Activated CD4-positive, CD25-positive, alpha-beta regulatory T cell treated with anti-CD3 and anti-CD28 coated beads, Interleukin-2, amount 50 U/mL, for 24 hours (primary cell): ENCODE measurements at places on chromosomes 5 and 9.
A peak's percentile ranks its signal among the peaks of the same experiment; 100 is the strongest.

DNA sequence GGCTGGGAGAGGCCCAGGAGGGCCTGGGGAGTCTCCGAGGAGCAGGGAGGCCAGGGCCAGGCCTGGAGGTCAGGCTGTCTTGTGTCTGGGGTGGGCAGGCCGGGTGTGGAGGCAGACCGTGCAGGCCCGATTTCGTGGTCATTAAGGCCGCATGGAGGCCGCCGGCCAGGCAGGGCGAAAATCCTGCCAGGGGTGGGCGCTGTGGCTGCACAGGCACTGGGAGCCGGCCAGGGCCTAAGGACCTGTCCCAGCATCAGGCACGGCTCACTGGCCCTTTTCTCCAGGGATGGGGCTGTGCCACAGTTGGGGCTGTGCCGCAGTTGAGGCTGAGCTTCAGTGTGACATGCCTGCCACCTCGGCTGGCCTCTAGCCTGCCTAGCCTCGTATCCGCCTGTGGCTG lies 35.9 kb downstream of the ASS1 start:
- ATAC-seq, result no peak

- ATAC-seq, result no peak
These were observed 209.1 kb upstream of the ADCY2 start for GRCh38 chr5:7186818-7187217.

DNA sequence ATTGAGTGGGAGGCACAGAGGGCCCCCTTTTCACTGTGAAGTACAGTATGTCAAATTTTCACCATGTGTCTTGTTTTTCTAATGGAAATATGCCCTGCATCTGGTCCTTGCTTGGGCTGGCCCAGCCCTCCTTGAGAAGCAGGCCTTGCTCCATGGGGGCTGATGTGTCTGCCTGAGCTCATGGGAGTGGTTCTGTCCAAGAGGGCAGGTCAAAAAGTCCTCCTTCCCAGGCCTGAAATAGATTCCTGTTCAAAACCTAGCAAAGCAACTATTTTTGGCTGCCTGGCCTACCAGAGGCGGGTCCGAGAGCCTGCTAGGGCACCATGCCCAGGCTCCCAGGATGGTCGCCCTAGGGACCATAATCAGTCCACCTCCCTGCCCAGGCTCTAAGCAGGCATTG lies 40.5 kb upstream of the NEURL1B start:
- no peak for ATAC-seq

DNA sequence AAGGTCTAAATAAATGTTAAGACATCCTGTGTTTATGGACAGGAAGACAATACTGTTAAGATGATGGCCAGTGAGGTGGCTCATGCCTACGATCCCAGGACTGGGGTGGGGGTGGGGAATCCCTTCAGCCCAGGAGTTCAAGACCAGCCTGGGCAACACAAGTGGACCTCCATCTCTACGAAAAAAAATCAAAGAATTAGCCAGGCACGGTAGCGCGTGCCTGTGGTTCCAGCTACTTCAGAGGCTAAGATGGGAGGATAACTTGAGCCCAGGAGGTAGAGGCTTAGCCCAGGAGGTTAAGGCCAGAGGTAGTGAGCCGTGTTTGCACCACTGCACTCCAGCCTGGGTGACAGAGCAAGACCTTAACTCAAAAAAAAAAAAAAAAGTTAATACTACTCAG lies 5.3 kb downstream of the ROR2 start:
- ATAC-seq, result no peak

DNA sequence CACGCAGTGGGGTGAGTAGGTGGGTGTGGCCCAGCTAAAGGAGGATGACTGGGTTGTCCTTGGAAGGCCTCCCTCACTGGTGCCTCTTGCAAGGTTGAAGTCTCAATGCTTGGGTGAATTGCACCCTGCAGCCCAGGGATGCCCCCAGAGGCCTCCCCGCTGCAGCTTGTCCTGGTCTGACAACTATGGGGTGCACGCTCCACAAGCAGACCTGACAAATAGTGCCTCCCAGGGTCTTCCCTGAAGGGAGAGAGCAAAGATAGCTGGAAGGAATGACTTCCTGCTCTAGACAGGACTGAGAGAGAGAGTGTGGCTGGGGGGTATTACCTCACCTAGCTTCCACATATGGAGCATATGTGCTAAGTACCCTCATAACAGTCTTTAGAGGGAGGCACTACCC lies 1.7 kb downstream of the PSD2 start:
- ATAC-seq, result no peak

DNA sequence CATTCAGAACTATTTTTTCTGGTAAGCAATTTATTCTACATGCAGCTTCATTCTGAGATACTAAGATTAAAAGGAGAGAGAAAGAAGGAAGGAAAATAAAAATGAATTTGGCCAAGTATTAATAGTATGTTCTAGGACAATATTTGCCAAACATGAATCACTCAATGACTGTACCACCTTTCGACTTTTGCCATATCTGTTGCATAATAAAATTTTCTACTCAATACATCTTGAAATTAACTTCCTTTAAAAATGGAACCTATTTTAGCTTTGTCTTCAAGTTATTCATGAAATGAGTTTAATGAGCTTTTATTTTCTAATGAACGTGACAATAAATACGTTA lies 111.8 kb downstream of the MARCHF3 start:
- ATAC-seq, result no peak

GRCh38 chr5:87850843-87851242 lies 417.8 kb downstream of the TMEM161B start:
- ATAC-seq, result no peak

DNA sequence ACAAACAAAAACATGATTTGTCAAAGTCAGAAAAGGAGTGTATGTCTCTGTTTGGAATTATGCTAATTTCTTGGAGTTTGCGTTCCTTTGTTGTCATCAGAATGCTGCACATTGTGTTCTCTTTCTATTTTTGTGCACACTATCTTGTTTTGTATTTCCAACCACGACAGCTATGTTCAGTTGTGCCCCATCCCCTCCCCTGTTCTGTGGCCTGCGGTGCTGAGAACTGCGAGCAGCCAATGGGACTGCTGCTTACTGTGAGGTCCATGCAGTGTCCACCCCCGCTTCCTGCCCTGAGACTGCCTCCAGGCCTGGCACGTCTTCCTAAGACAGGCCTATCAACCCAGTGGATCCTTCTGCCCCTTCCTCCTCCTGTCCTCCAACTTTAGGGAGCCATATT lies 76.8 kb downstream of the PALM2AKAP2 start:
- ATAC-seq, result no peak

GRCh38 chr5:176743136-176743861 lies 67.1 kb upstream of the UNC5A start:
- no peak for ATAC-seq

- peak; percentile 69 for ATAC-seq
These were observed at the start of gene UAP1L1 for GRCh38 chr9:137077010-137077747. TSS of gene UAP1L1 (plus strand) at chr9:137077517. CDS start at chr9:137077533, 16 bp downstream.

DNA sequence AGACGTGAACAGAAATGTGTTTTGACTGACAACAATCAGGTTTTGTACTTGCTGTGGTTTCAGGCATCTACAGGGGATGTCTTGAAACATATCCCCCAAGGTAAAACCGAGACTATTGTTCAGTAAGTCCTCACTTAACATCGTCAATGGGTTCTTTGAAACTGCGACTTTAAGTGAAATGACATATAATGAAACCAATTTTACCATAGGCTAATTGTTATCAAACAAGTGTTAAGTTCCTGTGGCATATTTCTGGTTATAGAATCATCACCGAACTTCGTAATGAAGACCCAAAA lies 16.4 kb upstream of the OMD start:
- peak; percentile 71 for ATAC-seq

GRCh38 chr9:130990306-130990977 lies 18.5 kb upstream of the LAMC3 start:
- ATAC-seq, result no peak

GRCh38 chr5:82749461-82749820 lies 327.8 kb downstream of the TMEM167A start:
- no peak for ATAC-seq

GRCh38 chr9:27565696-27566095 lies 7.6 kb downstream of the C9orf72 start:
- no peak for ATAC-seq

DNA sequence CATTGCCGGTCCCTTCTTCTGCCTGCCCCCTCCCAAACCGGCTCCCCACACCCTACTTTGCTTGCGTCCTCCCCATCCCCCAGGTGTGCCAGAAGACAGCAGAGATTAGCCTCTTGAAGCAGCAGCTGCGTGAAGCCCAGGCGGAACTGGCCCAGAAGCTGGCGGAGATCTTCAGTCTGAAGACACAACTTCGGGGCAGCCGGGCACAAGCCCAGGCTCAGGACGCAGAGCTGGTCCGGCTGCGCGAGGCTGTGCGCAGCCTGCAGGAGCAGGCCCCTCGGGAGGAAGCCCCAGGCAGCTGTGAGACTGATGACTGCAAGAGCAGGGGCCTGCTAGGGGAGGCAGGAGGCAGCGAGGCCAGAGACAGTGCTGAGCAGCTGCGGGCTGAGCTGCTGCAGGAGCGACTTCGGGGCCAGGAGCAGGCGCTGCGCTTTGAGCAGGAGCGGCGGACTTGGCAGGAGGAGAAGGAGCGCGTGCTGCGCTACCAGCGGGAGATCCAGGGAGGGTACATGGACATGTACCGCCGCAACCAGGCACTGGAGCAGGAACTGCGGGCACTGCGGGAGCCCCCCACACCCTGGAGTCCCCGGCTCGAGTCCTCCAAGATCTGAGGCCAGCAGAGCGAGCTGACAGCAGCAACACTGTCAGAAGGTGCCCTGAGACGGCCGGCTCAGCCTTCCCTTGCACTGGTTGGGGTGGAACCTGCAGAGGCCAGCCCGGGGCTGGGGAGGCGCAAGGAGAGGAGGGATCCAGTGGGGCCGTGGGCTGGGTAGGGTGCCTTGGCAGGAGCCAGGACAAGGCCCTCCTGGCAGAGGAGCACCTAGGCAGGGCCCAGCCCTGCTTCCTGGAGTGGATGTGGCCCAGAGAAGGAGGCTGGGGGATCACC lies 8.3 kb downstream of the N4BP3 start:
- no peak for ATAC-seq

DNA sequence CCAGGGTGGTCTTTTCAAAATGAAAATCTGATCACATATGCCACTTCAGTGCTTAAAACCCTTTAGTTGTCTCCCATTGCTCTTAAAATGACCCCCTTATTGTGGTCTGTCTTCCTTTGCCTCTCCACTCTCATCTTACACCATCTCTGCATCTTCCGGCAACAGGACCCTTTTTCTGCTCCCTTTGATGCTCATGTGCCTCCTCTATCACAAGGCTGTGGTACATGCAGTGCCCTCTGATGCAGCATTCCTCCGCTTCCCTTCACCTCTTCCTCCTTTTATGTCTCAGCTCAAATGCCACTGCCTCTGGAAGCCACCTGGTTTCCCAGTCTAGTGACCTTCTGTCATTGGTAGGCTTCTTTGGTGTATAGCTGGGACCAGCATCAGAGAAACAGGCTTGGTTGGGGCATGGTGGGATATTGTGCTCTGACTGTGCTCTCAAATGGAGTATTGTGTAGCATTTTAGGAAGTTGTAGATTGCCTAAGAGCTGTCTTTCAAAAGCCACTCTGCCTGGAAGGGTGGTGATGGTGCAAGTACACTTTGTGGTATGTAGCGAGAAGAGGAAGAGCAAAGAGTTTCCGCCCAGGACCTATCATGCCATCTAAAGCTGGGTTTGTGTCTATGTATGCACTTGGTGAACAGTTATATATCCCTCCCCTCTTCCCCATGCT lies 28.1 kb downstream of the ARHGAP26 start:
- no peak for ATAC-seq

DNA sequence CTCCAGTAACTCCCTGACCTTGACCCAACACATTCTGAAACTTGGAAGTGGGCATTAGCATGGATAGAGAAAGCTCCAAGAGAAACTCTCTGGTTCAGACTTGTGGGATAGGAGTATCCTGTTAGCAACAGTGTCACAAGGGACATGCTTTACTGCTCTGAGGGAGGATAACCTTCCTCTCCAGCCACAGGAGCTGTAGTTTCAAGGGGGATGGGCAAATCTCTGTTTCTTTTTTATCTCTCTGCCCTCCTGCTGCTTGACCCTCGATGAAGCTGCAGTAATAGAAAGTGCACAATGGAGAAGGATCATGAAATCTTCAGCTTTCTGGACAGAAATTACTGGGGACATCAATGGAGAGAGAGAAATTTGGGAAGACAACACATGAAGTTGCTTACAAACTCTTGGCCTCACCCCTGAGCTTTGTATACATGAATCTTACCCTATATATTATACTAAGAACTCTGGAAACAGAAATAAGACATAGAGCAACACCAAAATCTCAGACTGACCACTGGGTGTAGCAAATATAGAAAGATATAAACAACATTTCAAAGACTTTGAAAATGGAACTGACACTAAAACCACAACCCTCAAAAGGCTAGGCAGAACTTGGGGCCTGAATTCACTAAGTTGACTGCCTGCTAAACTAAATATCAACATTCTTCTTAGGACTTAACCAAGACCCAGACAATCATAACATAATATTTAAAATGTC lies 471.0 kb upstream of the MEF2C start:
- ATAC-seq, result no peak

DNA sequence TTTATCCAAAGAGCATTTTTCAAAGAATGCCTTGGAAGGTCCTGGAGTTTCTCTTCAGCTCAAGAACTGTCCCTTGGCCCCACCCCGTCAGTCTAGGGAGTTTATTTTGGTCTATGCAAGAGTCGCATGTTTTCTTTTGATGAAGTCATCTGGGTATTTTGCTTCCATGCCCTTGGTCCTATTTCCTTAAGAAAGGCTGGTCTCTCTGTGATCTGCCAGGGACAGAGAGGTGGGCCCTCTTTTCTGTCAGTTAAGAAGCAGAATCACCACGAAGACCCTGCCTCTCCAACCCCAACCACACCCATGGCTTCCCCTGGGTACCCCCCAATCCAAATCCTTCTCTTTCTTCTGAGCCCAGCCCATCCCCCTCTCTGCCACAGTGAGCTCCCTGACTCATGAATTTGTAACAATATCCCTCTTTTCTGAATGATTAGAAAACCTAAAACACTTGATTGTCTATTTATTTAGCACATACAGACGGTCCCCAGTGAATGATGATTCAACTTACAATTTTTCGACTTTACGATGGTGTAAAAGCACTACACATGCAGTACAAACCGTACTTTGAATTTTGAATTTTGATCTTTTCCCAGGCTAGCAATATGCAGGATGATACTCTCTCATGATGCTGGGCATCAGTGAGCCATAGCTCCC lies 163.5 kb upstream of the ADRA1B start:
- ATAC-seq, result no peak

DNA sequence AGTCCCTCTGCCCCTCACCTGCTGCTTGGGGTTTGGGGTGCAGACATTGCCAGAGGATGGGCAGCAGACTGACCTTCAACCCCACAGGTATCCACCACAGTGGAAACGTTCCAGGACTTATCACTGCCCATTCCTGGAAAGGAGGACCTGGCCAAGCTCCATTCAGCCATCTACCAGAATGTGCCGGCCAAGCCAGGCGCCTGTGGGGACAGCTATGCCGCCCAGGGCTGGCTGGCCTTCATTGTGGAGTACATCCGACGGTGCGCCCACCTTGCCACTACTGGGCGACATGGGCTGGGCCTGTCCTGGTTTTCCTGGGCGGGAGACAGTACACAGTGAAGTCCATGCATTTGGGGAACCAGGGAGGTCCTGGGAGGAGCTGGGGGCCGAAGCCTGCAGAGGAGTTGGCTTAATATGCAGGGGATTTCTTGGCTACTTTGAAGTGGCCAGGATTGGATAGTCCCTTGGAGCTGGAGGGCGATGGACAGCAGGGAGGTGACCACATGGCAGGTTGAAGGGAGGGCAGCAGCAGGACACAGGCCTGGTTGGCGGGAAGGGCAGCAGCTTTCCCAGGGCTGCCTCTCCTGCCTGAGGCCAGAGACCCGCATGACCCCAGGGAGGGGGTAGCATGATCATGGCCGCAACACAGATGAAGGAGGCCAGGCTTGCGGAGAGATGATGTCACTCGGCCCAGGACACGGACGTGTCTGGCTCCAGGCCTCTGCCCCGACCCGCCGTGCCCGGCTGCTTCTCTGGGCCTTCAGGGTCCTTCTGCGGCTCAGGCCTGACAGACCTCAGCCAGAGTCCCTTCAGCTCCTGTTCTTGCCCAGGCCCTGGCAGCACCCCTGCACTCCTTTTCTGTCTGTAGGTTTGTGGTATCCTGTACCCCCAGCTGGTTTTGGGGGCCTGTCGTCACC lies 34.6 kb downstream of the USP20 start:
- no peak for ATAC-seq
